Fibroblast of lung (primary cell): ENCODE measurements at places on chromosomes 5 and 9. TPM values are rescaled to one million over a fixed set of nuclear protein-coding genes. Genes with fewer than 3 reads are reported as not detected.

DNM1 gene
- 11.8 and 30.4 TPM in 2 replicates for total RNA-seq

AMBP gene
- total RNA-seq: 0.17 and 0.51 TPM in 2 replicates

SLC25A51 gene
- 91.7 and 100 TPM in 2 replicates for total RNA-seq

CCL21 gene
- not detected in 2 replicates for total RNA-seq

DNA sequence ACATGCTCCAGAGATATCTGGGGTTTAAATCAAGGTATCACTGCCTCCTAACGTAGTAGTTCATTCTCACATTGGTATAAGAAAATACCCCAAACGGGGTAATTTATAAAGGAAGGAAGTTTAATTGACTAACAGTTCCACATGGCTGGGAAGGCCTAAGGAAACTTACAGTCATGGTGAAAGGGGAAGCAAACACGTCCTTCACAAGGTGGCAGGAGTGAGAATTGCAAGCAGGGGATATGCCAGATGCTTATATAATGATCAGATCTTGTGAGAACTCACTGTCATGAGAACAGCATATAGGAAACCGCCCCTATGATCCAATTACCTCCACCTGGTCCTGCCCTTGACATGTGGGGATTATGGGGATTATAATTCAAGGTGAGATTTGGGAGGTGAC lies 1280.2 kb upstream of the C9orf72 start:
- no peak for DNase-seq
